ENCODE measurements at places on chromosomes 3 and 15. TPM values are rescaled to one million over a fixed set of nuclear protein-coding genes. Genes with fewer than 3 reads are reported as not detected.

DNA sequence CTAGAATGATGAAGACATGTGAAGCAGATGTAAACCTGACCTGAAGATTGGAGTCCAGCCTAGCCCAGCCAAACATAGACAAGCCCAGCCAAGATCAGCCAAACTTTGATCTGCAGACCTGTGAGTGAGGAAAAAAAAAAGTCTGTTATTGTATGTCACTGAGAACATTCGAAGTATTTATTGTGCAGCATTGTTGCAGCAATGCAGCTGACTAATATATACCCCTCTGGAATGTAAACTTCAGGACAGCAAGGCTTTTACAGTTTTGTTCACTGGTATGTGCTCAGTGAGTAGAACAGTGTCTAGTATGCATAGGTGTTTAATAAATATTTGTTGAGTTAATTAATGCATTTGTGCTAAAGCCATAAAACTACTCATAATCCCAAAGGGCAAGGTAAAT, 23.4 kb downstream of the TMEM202 start:
- no peak for DNase-seq

DNA sequence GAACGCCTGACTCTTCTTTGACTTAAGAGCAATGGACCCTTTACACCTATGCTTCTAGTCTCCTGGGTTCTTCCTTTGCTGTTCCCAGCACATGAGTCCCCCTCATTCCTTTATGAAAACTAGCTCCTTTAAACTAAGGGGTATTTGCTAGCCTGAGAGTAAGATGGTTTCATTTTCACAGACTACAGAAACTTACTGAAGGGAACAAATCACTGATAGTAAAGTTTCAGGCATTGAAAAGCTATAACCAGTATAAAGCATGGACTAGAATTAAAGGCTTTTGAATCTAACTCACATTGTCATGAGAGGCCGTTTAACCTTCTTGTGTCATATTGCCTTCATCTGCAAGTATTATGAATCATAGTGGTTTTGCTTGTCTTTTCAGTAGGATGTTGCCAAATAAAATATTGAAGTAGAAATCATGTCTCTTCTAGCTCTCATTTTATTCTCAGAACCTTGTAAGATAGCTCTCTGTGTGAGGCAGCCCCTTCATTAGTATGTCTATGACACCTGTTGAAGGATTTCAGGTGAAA, 765.9 kb downstream of the NR2F2 start:
- no peak for DNase-seq

DNA sequence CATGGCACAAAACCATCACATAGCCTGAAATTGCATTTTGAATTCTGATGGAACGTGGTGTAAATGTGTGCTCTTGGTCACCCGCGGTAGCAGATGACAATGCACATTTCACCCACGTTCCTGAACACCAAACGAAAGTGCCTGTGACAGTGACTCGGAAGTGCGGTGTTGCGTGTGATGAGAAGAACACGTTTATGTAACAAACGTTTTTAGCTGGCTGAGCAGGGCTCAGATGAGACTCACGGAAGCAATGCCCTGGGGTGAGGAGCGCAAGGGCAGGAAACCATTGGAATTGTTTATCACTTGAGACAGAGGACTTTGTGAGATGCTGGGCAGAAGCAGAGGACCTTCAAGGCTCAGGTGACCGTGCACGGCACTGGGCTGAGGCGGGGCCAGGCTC, 449.2 kb upstream of the CFAP20DC start:
- no peak for DNase-seq

DNA sequence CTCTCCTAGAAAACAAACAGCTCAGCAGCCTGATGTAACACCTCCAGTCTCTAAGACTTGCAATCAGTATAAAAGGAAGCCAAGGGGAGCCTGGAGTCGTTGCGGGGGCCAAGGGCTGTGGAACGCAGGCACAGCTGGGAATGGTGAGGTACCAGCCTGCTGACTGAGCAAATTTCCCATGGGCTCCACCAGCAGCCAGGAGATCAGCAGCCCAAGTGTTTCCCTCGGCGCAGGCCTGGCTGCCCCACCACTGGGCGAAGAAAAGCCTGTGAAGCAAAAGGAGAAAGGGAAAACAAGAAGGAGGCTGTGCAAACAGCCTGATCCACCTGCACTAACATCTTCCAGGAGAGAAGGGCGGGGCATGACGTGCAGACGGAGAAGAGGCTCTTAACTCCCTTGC, 155.3 kb downstream of the SHQ1 start:
- DNase-seq, result no peak

GRCh38 chr3:128131897-128132646, 8.5 kb upstream of the RUVBL1 start:
- no peak for DNase-seq

- no peak for DNase-seq
Measured at GRCh38 chr3:150739877-150740645, 22.9 kb downstream of the SIAH2 start.

DNA sequence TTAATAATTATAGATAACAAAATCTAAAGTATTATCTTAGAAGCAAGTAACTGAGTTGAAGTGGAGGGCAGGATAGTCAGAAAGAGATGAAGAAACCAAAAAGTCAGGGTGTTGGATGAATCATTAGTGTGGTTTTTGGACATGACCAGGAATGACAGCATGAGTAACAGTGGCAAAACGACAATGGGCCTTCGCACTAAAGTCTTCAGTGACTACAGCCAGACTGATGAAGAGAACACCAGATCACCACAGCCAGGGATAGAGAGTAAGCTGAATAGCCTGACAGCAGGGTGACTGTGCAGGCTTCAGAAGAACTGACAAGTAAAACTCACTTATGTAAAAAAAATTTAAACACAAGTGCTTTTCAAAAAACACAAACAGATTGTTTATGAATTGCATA, 96.0 kb upstream of the MELTF start:
- no peak for DNase-seq

- no peak for DNase-seq
Measured at GRCh38 chr3:171809611-171809860, 747 bp downstream of the PLD1 start.

DNA sequence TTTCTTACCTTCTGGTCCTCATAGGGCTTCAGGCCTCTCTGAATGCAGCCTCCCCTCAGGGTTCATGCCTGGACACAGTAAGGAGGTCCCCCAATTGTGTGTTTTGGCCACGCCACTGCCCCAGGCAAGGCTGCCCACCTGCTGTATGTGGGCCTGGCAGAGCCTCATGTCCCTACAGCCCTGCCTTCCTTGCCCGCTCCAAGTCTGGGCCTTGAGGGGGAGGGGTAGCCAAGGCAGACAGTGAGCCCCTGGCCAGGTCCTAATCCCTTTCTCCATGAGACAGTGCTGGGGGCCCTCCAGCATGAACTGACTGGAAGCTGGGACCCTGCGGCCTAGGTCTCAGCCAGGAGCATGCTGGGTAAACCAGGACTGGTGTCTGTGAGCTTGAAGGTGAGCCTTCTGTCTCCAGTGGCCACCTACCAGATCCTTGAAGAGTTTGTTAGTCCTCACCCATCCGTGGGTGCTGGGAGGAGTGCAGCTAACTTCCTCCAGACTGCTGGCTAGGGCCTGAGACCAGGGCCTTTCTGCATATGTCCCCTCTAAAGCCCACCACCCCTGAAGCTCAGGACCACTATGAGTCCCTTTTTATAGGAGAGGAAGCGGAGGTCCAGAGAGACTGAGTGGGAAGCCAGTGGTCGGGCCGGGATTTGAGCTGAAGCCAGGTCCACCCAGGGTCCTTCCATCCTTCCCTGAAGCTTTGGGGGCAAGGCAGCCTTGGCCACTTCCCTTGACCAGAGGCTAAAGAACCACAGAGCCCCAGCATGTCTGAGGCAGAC, 8.7 kb downstream of the ZBTB47 start:
- DNase-seq, result no peak

DNA sequence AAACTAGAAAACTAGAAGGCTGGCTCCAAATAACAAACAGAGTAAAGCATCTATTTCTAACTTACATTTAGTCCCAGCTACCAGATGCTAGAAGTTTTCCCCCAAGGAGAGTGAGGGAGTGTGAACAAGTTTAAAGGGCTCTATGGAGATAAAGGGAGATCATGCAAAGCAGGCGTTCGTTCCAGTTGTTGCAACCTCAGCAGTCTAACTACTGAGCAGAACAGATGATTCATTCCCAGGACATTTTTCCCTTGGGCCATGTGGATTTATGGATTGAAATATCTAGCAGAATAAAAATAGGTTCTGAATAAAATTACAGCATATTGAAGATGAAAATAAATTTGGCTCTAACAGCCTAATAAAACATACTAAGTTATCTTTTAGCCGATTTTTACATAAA, 154.8 kb upstream of the TTC14 start:
- DNase-seq, result peak; percentile 80

DNA sequence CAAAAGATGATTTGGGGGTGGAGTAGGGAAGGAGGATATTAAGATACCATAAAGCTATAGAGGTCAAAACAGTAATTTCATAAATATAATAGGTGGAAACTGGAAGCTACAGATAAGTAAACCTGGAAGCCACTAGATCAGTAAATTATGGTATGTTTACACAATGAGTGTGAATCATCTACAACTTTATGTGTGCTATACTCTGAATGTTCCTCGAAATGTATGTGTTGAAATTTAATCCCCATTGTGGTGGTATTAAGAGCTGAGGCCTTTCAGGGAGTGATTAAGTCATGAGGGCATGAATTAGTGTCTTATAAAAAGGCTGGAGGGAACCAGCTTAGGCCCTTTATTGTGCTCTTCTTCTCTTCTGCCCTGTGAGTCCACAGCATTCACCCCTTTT, 25.2 kb downstream of the EOMES start:
- no peak for DNase-seq

GRCh38 chr3:70517124-70517890, 204.9 kb upstream of the MDFIC2 start:
- DNase-seq, result no peak

DNA sequence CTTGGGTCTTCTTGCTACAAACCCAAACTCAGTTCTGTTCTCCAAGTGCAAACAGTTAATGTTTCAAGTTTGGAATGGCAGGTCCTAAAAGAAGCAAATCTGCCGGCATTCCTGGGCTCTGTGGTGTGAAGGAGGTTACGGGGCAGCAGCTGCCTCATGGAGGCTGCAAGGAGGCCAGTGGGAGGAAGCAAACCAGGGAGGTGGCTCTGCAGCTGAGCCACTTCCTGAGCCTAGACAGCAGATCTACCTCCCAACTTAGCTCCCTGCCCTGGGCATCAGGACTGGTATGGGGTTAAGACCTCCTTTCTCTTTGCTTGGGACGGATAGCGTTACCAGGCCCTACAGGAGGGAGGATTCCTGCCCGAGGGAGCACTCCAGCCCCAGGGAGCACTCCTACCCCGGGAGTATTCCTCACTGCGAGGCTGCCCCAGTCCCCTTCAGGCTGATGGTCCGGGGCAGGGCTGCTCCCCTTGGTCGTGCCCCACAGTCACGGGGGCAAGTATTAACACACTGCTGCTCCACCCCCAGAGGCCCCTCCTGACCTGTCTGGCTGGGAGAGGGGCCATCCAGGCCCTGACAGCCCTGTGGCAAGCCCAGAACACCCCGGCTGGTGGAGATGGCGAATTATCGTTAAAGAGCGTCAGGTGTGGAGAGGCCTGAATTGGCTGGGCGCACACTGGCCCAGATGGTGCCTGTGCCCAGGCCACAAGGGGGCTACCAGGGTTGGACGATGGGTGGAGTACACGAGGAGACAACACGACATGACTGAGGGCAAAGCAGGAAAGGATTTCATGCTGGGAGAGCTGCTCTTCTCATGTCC, 129.9 kb downstream of the ATP10A start:
- DNase-seq, result no peak

DNA sequence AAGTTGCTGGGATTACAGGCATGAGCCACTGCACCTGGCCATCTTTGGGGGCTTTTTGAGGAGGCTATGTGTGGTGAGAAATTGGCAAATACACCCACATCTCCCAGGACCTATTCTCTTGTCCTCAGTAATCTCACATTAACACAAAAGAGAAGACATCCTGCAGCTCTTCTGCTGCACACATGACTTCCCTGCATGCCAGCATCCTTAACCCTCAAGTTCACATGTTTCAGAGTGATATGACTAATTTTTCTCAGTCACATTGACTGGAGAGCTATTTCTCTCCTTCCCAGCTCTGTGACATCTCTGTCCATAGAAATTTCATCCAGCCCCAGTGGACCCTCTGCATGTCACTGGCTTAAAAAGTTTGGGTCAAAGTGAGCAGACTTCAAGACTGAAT, 1.9 kb upstream of the SKIC8 start:
- no peak for DNase-seq

DNA sequence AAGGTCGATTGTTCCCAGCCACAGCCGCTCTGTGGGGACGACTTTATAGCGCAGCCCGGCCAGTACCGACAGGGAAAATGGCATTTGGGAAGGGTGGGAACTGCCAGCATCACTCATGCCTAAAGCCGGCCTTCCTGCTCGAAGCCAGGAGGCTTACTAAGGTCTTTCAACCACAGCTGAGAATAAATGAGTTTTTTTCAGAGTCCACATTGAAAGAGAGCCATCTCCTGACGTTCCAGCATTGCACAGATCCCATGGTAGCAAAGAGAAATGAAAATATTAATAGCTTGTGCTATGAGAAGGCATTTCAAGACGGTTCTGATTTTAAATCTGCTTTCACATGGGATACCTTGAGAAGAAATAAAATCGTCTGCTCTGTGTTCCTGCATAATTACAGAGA, 230.2 kb upstream of the IGF1R start:
- peak; percentile 51 for DNase-seq

The PLD1 gene
- 63.3 TPM for total RNA-seq

The ANKRD34C gene
- total RNA-seq, result 0.99 TPM

The CYP1A2 gene
- total RNA-seq, result not detected

The FAM227B gene
- total RNA-seq, result 12.9 TPM

The TMEM45A gene
- total RNA-seq, result 31.3 TPM

The TRANK1 gene
- total RNA-seq, result 11.1 TPM
